Endothelial cell (in vitro differentiated cells): ENCODE measurements at places on chromosomes 11 and 22. TPM values are rescaled to one million over a fixed set of nuclear protein-coding genes. Genes with fewer than 3 reads are reported as not detected.

- no peak overlapping the region for H3K4me3 ChIP-seq
- H3K27me3 ChIP-seq = peaks cover 13% of the 10 kb centered on the region
- H3K36me3 ChIP-seq = peaks cover 4% of the 10 kb centered on the region
- H3K4me1 ChIP-seq = peaks cover 3% of the 10 kb centered on the region
Observed at GRCh38 chr11:46264030-46264429, 13.4 kb upstream of the CREB3L1 start.

- DNase-seq = no peak
- peaks cover 5% of the 10 kb centered on the region for H3K27me3 ChIP-seq
- H3K27ac ChIP-seq = no peak overlapping the region
- H3K36me3 ChIP-seq = peaks cover 3% of the 10 kb centered on the region
- H3K4me3 ChIP-seq = no peak overlapping the region
- H3K4me1 ChIP-seq = no peaks in the 10 kb centered on the region
Observed at GRCh38 chr11:70466154-70466553, 67.8 kb downstream of the CTTN start.

The SYT7 gene
- 9.7 TPM for total RNA-seq

- no peak overlapping the region for H3K27ac ChIP-seq
- no peaks in the 10 kb centered on the region for H3K27me3 ChIP-seq
- peaks cover 9% of the 10 kb centered on the region for H3K4me1 ChIP-seq
- DNase-seq = no peak
Observed at GRCh38 chr11:133318221-133318620, 214.1 kb downstream of the OPCML start.

DNA sequence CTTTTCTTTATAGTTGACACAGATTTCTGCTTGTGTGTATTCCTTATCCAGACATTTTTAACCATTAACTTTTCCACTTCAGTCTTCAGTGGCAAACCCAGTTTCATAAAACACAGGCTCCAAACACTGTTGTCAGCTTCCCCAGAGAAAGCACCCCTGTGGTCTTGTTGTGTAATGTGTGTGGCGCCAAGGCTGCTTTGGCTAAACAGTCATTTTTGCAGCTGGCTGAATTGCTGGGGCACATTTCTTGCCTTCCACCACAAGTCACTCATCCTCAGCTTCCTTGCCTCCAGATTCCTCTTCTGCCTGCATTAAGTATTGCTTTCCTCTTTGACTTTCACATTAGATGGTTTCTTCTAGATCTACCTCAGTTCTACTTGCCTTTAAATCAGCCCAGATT lies 40.5 kb downstream of the ARHGAP1 start:
- no peak overlapping the region for H3K27ac ChIP-seq
- H3K36me3 ChIP-seq = peaks cover 36% of the 10 kb centered on the region
- peak overlapping the region; percentile 10 for H3K4me3 ChIP-seq
- no peaks in the 10 kb centered on the region for H3K27me3 ChIP-seq
- peaks cover 12% of the 10 kb centered on the region for H3K4me1 ChIP-seq

The ANKK1 gene
- 0.18 TPM for total RNA-seq

- H3K36me3 ChIP-seq = no peaks in the 10 kb centered on the region
- no peak overlapping the region for H3K27ac ChIP-seq
- no peak overlapping the region for H3K4me3 ChIP-seq
- H3K27me3 ChIP-seq = no peaks in the 10 kb centered on the region
Observed at GRCh38 chr11:22456993-22457762, 119.0 kb downstream of the SLC17A6 start.

GRCh38 chr11:65853246-65853979 lies 4.6 kb downstream of the CFL1 start:
- peaks cover 47% of the 10 kb centered on the region for H3K36me3 ChIP-seq
- peak overlapping the region; percentile 88 for H3K4me3 ChIP-seq
- peak overlapping the region; percentile 48 for H3K27ac ChIP-seq
- H3K27me3 ChIP-seq = peaks cover 45% of the 10 kb centered on the region

The THRSP gene
- not detected for total RNA-seq

GRCh38 chr11:79852176-79852575 lies 411.3 kb upstream of the TENM4 start:
- no peak overlapping the region for H3K4me3 ChIP-seq
- no peaks in the 10 kb centered on the region for H3K36me3 ChIP-seq
- no peaks in the 10 kb centered on the region for H3K4me1 ChIP-seq
- DNase-seq = no peak

The OR2AG2 gene
- total RNA-seq = 0.26 TPM

The GLYATL1B gene
- not detected for total RNA-seq

The CCDC15 gene
- total RNA-seq = 2.4 TPM
